ENCODE measurements at places on chromosomes 13 and 19.

DNA sequence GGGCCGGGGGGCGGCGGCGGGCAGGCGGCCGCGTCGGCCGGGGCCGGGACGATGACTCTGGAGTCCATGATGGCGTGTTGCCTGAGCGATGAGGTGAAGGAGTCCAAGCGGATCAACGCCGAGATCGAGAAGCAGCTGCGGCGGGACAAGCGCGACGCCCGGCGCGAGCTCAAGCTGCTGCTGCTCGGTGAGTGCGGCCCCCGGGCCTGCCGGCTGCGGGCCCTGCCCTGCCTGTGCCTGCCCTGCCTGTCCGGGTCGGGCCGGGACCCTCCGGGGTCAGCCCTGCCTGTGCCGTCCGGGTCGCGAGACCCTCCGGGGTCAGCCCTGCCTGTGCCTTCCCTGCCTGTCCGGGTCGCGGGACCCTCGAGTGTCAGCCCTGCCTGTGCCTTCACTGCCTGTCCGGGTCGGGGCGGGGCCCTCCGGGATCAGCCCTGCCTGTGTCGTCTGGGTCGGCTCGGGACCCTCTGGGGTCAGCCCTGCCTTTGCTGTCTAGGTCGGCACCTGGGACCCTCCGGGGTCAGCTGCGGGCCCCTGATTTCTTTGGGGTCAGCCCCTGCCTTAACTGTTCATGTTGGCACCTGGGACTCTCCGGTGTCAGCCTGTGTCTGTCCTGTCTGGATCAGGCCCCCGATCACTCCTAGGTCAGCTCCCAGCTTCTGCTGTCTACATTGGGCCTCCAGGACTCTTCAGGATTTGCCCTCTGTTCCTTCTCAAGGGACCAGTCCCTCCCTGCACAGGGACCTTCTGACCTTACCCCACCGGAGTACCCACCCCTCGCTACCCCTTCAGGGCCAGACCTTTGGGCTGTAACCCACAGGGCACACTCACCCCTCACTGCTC, 659 bp downstream of the GNA11 start:
- peak; percentile 46 for DNase-seq

- no peak for DNase-seq
Measured at GRCh38 chr13:39381456-39381855, 221.5 kb downstream of the LHFPL6 start.

DNA sequence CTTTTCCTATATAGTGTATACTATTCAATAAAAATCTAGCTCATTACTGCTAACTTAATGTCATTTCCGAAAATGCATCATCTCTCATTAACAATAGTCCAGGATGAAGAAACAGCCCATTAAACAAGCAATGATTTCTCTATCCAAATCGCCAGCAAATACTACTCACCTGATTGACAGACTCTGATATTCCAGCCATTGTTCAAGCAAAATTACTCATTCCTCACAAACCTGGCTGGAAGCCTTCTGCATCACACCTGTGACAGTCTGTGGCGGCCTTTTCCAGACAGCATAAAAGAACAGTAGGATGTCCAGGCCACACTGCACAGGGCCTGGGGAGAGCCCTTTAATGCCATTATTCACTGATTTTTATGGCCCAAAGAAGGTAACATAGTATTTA, 115.9 kb downstream of the ABCC4 start:
- no peak for DNase-seq

DNA sequence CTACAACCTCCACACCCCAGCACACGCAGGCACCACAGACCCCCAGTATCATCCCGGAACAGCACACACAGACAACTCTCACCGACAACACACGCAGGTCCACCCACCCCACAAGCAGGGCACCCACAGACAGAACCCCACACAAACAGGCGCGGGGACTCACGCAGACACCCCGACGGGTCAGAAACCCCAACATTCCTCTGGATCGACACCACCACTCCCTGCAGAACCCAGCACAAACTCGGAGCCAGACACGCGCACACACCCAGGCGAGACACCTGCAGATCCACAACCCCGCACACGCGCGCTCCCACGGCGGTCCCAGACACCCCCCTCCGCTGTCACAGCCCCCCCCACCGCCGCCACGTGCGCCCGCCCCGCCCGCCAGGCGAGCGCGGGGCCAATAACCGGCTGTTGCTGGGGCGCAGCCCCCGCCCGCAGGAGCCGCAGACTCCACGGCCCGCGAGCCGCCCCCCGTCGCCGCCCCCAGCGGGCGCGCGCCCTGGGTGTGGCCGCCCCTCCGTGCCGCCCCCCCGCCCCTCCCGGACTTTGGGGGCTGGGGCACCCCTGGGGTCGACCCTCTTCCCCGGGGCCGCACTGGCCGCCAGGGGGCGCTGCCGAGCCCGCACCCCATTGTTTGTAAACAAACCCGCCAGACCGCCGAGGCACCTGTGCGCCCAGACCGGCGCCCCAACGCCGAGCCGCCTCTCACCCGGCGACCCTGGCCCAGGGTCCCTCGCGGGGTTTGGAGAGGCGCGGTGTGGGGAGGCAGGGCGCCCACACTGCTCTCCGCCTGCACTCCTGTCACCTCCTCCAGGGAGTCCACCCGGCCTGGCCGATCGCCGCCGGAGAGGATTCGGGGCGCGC, 712 bp downstream of the BBC3 start:
- DNase-seq: peak; percentile 50

DNA sequence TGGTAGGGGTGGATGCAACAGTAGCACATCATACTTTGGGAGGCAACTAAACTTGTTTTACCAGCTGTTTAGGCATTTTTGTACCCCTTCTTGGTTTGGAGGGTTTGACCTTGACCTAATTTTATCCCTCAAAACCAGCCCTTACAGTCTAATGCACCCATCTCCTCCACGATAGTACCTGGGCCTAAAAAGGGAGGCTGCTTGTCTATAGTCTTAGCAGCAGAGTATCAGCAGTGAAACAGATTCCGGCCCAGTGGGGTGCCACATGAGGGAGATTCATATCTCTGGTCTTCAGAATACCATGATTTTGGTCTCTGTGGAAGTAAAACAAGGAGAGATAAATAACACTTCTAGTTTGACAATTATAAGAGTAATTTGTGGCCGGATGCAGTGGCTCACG, 39.5 kb upstream of the ATP12A start:
- DNase-seq: no peak

DNA sequence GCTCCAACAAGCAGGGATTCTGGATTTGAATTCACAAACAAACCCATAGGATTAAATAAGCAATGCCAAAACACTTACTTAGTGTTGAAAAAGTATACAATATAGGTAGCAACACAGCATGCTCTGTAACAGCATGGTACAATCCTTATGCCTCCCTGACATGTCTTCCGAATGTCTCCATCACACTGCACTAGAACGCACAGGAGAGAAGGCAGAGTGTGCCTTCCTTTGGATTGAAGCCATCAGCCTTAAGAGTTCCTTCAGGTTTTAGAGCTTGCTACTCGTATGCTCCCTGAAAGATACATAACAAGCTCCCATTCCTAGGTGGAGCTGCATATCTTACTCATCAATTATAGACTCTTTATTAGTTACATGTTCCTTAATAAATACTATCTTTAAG, 1573.9 kb upstream of the PRR20A start:
- DNase-seq: no peak

DNA sequence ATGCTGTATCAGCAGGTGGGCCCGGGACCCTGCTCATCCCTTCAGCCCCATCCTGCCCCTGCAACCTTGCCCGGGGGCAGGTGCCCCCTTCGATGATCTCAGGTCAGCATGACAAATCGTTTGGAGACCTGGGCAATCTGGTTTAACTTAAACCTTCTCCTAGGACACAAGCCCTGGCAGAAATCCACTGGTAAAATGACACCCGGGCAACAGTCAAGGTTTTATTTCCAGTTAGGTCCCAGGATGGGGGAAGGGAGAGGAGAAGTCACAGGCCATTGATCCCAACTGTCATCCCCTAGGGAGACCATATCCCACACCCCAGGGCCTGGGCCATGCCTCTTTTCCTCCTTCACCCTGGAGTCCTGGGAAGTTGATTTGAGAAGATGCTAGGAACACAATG, 1.8 kb upstream of the PLIN5 start:
- no peak for DNase-seq

DNA sequence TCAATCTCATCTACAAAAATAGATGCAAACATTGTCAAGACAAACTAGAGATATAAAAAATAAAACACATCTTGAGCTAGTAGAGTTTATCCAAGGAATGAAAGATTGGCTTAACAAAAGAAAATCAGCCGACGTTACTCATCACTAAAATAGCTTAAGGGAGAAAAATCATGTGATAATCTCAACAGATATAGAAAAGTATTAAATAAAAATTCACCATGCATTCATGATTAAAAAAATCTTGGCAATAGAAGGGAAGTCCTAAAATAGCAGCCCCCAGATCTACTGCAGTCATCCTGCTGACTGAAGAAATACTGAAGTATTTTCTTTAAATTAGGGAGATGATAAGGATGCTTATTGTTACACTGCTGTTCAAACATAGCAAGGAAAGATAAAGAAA, 12.6 kb upstream of the DCLK1 start:
- DNase-seq: no peak

GRCh38 chr19:18430417-18431144, 7.4 kb downstream of the ISYNA1 start:
- no peak for DNase-seq

DNA sequence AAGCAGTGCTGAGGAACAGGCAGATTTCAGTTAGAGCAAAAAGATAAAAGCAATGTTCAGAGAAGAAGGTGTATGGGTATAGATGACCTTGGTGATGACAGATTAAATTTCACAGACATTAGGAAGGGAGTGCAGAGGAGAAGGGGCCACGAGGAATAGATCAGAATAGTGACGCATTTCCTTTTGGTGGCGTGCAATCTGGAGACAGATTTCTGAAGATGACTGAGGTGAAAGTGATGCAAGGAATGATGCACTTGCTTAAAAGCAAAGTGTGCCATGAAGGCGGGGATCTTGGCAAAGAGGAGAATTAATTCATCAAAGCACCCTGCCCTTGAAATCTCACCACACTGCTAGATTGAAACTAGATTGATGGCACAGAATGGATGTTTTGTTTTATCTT, 202.4 kb downstream of the ITGBL1 start:
- peak; percentile 72 for DNase-seq

- peak; percentile 56 for DNase-seq
Measured at GRCh38 chr19:52941941-52942385, 18.7 kb upstream of the ZNF888 start.

- no peak for DNase-seq
Measured at GRCh38 chr13:84654654-84655275, 772.5 kb upstream of the SLITRK1 start.

GRCh38 chr13:75771818-75772217, 135.7 kb downstream of the LMO7 start:
- peak; percentile 90 for DNase-seq

GRCh38 chr19:44525721-44526430, 3.6 kb downstream of the CEACAM20 start:
- no peak for DNase-seq

DNA sequence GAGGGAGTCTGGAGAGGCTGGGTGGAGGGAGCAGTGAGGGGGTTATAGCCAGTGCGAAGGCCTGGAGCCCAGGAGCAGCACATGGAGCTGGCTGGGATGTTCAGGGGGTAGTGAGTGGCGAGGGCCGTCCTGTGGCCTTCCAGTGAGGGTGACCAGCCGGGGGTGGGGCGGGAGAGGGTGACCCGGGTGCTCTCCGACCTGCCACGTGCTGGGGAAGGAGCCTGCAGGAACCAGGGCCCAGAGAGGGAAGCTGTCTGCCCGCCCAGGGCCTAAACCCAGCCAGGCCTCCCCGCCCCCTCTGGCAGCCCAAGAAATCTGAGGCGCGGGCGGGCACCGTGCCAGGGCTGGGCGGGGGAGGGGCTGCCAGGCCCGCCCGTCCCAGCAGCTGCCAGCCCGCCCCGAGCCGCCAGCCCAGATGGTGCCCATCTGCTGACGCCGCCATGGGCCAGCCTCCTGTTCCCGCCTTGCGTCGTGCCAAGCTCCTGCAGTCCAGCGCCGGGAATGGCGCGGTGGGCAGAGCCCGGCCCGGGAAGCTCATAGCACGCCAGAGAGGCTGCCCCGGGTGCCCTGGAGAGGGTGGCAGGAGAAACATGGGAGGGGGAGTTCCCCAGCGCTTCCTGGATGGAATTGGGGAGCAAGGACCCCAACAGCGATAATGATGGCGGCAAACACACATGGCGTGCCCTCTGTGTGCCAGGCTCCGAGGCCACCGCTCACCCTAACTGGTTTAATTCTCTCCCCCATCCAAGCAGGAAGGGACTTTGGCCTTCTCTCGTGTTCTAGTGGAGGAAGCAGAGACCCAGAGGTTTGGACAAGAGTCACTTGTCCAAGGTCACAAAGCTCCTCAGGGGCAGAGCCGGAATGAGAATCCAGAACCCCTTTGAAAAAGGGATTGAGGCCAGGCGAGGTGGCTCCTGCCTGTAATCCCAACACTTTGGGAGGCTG, 21.5 kb downstream of the NFIC start:
- DNase-seq: no peak

DNA sequence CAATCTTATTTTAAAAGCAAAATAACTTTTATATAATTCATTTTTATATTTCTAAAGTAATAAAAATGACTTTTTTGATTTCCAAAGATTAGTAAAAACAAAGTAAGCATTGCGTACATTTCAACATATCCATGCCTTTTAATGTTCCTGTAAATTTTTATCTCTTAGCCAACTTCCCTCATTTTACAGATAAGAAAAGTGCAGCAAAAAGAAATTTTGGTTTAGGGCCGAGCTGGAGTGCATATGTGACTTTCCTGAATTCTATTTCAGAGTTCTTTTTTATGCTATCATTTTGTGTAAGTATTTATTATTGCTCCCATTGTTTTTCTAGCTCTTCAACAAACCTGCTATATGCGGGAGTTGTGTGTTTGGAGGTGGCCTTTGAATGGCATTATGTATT, 195.3 kb downstream of the NHLRC3 start:
- no peak for DNase-seq

GRCh38 chr13:106088085-106088484, 447.4 kb downstream of the EFNB2 start:
- DNase-seq: peak; percentile 10

DNA sequence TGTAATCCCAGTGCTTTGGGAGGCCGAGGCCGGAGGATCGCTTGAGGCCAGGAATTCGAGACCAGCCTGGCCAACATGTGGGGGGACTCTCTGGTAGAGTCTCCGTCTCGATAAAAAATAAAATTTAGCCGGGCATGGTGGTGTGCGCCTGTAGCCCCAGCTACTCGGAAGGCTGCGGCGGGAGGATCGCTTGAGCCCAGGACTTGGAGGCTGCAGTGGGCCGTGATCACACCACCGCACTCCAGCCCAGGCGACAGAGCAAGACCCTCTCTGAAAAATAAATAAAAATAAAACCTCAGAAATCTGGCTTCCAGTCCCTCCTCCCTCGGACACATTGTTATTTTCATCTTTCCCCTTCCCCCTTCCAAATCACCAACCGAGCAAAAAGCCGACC, 332 bp downstream of the IRGQ start:
- DNase-seq: no peak

- peak; percentile 97 for DNase-seq
Measured at GRCh38 chr19:13260883-13261653, 110.9 kb downstream of the IER2 start.

DNA sequence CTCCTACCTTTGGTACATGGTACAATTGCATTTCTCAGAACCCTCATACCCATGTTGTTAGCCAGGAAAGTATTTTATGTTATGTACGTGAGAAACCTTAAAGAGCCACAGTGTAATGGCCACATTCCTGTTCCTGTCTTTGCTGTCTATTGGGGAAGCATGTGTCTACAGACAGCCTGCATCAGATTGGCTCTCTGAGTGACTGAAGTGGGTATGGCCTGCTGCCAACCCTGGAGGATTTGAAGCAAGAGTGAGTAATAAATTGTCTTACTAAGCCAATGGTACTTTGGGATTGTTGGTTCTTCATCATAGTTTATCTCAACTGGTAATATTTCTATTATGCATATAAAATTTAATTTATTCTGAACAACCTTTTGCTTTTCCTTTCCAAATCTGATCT, 574.1 kb downstream of the LMO7 start:
- no peak for DNase-seq
